Right ventricle myocardium superior (tissue), 1 donor: ENCODE measurements at places on chromosomes 5 and 9. TPM values are rescaled to one million over a fixed set of nuclear protein-coding genes. Genes with fewer than 3 reads are reported as not detected.

DNA sequence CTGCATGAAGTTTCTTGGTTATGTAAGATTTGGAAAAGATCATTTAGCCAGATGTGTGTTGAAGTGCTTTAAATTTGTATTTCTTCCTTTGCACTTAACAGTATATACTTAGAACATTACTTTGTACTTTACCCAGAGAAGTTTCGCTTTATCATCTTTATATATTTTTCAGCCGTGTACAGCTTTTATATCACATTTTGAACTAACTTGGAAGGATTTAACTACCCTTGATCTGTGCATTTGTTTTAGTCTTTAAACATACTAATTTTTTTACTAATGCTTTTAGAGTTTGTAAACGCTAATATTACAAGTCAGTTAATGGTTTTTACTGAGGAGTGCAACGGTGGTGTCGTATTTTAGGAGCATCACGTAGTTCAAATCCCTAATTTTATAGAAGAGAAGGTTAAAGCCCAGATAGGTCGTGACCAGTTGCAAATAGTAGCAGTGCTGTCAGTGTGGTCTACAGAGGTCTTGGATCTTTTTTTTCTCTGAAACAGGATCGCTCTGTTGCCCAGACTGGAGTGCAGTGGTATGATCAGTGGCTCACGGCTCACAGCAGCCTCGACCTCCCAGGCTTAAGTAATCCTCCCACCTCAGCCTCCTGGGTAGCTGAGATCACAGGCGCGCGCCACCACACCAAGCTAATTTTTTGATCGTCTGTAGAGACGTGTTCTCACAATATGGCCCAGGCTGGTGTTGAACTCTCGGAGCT, 2.0 kb downstream of the MATR3 start:
- no peak for DNase-seq

DNA sequence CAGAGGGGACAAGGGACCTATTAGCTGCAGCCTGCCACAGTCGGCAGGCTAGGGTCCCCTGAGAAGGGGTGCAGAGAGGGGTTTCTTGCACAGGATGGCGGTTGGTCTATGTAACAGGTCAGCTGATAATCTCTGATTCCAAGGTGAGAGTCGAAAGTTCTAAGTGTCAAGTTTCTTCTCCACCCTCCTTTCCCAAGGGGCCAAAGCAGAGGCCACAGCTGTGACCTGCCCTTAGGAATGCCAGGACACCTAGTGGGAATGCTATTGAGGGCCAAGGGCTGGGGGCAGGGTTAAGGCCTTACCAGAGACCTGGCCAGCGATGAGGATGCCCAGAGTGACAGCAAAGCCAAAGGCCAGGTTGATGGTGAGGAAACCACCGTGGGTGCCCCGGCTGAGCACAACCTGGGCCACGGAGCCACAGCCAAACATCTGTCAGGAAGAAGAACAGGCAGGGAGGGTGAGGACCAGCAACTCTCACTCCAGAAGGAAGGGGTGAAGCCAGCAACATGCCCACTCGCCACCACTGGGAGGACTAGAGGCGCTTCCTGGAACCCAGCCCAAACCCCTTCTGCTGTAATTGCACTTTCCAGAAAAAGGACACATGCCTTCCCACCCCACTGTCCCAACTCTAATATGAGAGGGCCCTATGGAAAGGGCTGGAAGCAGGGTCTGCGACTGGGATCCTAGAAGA, 3.8 kb downstream of the AQP3 start:
- DNase-seq: no peak

- no peak for DNase-seq
These were observed 162.5 kb upstream of the KIF2A start for GRCh38 chr5:62143268-62144229.

- DNase-seq: peak; percentile 78
These were observed 4.6 kb upstream of the SLC25A48 start for GRCh38 chr5:135829681-135830383.

- DNase-seq: no peak
These were observed 11.7 kb upstream of the CFAP157 start for GRCh38 chr9:127694890-127695720.

- DNase-seq: no peak
These were observed 165.3 kb downstream of the PAX5 start for GRCh38 chr9:36868586-36869282.

- no peak for DNase-seq
These were observed 4.4 kb upstream of the DIAPH1 start for GRCh38 chr5:141623186-141623585.

- DNase-seq: peak; percentile 78
These were observed 77.4 kb upstream of the DMRT1 start for GRCh38 chr9:764105-764524.

DNA sequence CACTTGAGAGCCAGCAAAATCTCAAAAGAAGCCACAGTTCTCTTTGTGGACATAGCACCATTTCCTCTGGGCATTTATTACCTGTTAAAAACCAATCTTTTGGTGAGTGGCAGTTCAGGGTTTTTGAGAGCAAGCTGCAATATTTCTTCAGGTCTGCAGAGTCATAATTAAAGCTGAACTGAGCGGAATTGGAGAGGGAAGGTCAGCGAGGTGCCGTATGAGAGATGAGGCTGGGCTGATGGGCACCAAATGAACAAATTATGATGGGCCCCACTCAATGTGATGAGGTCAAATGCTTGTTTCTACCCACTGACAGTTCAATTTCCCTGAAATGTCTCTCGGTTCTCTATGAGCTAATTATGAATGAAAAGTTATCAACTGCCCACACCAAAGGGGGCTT, 231.9 kb downstream of the AP3B1 start:
- no peak for DNase-seq

- DNase-seq: no peak
These were observed 31.7 kb upstream of the CDKN2B start for GRCh38 chr9:22040760-22041159.

DNA sequence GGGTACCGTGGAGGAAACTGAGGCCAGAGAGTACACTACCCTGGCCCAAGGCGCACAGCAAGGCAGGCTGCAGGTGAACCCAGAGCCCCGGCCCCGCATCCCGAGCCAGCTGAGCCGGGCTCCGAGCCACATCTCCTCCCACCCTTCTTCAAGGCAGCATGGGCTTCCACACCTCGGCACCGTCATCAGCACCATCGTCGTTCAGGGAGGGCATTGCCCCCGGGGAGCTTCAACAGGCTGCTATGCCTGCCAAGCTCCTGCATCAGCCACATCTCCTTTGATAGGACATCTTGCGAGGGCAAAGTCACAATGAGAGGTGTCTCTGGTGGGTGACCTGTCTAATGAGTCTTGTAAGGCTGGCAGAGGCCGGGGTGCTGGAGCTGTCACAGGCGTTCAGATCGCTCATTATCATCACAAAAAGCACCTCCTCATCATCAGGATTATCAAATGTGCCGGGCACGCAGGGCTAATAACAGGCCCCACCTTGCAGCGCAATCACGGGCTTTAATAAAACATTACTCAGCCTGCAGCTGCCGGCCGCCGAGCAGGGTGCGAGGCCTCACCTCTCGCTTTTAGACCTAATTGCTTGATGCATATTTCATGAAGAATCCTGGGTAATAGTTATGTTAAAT, 20.0 kb upstream of the SLC25A51 start:
- no peak for DNase-seq

DNA sequence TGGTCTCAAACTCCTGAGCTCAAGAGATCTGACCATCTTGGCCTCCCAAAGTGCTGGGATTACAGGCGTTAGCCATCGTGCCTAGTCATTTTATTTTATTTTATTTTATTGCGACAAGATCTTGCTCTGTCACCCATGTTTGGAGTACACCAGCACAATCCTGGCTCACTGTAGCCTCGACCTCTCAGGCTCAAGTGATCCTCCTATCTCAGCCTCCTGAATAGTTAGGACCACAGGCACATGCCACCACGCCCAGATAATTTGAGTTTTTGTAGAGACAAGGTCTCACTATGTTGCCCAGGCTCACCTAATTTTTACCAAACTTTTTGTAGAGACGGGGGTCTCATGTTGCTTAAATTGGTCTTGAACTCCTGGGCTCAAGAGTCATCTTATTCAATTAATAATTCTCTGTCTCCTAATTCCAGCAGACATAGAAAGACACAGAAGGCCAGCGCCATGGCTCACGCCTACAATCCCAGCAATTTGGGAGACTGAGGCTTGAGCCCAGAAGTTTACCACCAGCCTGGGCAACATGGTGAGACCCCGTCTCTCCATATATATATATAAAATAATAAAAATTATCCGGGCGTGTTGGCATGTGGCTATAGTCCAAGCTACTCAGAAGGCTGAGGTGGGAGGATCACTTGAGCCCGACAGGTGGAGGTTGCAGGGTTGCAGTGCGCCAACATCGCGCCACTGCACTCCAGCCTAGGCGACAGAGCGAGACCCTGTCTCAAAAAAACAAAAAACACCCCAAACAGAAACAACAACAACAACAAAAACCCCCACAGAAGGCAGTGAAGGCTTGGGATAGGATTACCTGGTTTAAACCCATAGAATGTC, 1.0 kb upstream of the UBAP1 start:
- DNase-seq: no peak

DNA sequence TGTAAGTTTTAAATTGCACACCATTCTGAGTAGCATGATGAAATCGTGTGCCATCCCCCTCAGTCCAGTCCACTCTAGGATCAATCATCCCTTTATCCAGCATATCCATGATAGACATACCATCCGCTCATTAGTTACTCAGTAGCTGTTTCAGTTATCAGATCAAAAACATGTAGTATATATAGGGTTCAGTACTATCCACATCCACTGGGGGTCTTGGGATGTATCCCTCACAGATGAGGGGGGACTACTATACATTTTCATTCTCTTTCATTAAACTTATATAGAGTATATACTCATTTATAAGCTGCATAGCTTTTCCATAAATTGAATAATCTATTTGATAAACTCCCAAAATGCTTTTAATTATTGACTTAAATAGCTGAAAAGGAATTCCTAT, 67.6 kb downstream of the MEIKIN start:
- no peak for DNase-seq

- DNase-seq: no peak
These were observed 1381.8 kb downstream of the EFNA5 start for GRCh38 chr5:106288979-106289378.

- no peak for DNase-seq
These were observed 24.2 kb downstream of the STC2 start for GRCh38 chr5:173303878-173304590.

GRCh38 chr9:87346061-87346665, 151.5 kb upstream of the DAPK1 start:
- no peak for DNase-seq

DNA sequence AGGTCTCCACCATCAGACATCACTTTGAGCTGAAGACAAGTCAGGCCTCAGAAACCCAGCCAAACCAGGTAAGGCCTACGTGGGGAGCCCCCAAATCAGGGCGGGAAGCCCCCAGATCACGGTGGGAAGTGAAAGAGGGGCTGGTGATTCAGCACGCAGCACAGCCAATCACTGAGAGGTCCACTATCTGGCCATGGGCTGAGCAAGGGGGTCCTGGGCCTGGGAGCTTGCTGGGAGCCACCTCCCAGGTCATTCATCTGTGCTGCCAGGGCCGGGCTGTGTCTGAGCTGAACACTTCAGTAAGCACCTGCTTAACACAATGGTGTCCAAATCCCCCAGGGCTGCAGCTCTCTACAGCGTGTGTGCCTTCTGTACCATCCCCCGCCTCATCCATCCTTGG, 15.5 kb downstream of the MED10 start:
- DNase-seq: no peak

Gene C9orf50
- total RNA-seq: not detected

Gene MEIKIN
- total RNA-seq: not detected

Gene NUTM2G
- total RNA-seq: not detected

Gene ZNF367
- total RNA-seq: 4.3 TPM

Gene SHROOM1
- 3.6 TPM for total RNA-seq

Gene ANGPTL2
- 32.6 TPM for total RNA-seq

Gene KIF20A
- 0.65 TPM for total RNA-seq

Gene TOPORS
- 7.8 TPM for total RNA-seq

Gene PTAR1
- 22.5 TPM for total RNA-seq

Gene RAB14
- 53.3 TPM for total RNA-seq

Gene SPATA6L
- total RNA-seq: 0.35 TPM

Gene ACER2
- 3.4 TPM for total RNA-seq

Gene ARHGEF37
- total RNA-seq: 32.9 TPM

Gene ACTL7A
- not detected for total RNA-seq

Gene NDOR1
- 5.5 TPM for total RNA-seq

Gene PHF24
- total RNA-seq: 0.19 TPM

Gene TNFAIP8
- total RNA-seq: 13.6 TPM
